ENCODE measurements at places on chromosomes 2 and 18.

DNA sequence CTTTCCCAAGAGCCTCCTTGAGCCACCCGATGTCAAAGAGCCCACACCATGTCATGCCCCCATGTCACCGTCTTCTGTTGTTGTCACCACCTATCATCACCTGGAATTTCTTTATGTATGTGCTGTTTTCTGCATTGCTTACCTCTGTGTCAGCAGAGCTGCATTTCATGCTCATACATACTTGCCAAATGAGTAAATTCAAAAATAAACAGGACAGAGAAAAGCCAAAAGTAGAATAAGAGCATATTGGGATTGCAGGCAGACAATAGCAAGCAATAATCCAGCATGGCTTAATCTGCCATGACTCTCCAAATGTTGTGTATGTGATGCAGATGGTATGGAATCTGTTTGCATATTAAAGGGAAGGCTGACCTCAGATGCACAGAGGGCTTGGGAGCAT, 15.3 kb upstream of the RGPD4 start:
- no peak for DNase-seq

DNA sequence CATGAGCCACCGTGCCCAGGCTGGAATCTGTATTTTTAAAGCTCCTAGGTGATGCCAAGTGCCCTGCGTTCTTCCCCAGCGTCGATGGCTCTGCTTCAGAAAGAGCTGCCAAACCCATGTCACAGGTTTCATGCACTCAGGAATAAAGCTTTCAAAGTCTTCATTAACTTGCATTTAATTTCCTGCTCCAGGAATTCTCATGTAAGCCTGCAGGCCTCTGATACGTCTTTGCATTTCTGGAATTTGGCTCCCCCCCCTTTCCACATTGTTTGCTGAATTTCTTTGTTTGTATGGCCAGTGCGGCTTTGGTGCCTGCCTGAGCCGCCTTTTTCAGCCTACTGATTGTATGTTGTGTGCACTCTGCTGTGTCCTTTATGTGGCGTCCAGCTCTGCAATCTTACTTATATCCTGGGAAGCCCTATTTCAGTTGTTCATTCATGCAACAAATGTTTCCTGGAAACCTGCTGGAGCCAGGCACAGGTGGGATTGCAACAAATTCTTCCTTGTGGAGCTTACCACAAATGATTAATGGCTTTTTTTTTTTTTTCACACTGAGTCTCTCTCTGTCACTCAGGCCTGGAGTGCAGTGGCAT, 17.9 kb upstream of the OTOF start:
- no peak for DNase-seq

GRCh38 chr2:71423817-71424420, 29.4 kb upstream of the DYSF start:
- DNase-seq: no peak

- peak; percentile 60 for DNase-seq
Observed at GRCh38 chr2:231687133-231687852, 21.0 kb upstream of the PTMA start.

GRCh38 chr2:201257381-201257955, 2.9 kb upstream of the CASP8 start:
- DNase-seq: no peak

GRCh38 chr18:74589811-74590210, 7.9 kb upstream of the ZNF407 start:
- DNase-seq: no peak

GRCh38 chr2:193796847-193797246, 1602.1 kb upstream of the TMEFF2 start:
- no peak for DNase-seq

DNA sequence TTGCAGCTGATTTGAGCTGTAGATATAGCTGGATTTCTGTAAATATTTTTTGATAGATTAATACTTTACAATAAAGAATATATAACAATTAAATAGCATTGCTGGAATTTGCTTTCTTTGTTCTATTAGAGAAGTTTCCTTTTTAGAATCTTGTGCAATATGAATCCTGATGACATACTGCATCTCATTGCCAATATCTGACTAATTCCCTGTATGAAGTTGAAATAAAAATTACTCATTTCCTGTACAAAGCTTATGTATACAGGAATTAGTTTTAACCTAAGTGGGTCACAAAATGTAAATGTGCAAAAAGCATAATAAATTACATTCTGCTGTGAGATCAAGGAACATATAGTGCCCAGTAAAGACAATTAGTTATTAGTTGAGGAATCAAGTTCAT, 72.8 kb upstream of the TMEFF2 start:
- DNase-seq: no peak

Data from stimulated activated CD4-positive, alpha-beta T cell treated with anti-CD3 and anti-CD28 coated beads, Interleukin-4, amount 100 ng/mL, for 48 hours (primary cell).